ENCODE measurements at places on chromosomes 1 and 21.

DNA sequence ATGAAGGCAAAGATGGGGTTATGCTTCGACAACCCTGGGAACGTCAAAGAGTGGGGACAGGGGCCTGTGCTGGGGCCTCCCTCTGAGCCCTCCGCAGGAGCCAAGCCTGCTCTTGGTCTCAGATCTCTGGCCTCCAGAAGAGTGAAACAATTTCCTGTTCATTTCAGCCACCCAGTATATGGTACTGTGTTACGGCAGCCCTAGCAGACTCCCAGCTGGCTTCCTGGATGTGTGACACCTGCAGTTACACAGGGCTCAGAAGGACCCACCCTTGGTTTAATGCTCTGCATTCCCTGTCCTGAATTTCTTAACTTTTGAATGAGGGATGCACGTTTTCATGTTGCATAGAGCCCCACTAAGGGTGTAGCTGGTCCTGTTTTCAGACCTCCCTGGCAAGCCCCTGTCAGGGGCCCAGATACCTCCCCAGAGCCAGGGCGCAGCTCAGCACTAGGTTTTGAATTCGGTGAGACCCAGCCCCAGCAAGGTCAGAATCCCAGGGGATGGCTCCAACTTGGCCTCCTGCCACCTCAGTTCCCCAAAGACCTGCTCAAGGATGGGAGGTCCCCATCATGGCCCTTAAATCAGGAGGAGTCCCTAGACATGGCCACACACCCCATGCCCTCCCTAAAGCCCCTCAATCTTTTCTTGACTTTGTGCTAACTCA is 79.0 kb upstream of the IFFO2 start:
- DNase-seq: no peak

DNA sequence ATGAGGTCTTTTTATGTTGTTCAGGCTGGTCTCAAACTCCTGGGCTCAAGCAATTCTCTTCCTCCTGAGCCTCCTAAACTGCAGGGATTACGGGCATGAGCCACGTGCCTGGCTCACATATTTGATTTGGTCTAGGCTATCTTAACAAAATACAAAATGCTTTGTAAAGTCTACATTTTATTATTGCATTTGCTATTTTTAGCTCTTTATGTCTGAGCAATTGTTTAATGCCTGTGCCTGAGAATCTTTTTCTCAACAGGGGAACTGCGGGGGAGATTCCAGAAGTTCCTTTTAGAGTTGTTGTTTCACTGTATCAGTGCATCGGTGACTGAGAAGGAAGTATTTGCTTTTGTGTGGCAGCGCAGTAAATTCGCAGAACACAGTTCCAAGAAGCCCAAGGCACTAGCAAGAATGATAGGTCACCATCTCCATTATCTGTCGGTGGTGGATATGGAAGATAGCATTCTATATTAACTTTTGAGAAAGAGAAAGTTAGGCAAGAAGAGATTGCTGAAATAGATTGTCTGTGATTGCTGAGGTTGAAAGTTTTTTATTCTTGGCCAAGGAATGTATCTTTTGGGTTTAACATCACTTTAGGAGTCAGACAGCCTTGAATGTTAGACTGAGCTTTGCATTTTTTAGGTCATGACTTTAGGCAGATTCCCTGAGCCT is 167.3 kb downstream of the PDE4B start:
- no peak for DNase-seq

DNA sequence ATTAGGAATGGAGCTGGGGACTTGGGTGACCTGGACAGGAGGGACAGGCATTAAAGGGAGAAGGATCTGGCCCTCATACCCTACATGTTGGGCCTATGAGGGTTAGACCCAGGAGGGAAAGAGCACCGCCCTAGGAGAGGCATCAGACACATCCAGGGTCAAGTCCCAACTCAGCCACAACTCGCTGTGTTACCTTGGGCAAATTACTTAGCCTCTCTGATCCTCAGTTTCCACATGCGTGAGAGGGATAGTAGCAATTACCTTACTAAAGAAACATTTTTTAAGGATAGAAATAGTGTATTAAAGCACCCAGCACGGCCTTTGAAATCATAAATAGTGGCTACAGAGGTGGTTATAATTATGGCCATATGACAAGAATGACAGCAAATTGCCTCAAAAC is 20.1 kb upstream of the SELENON start:
- DNase-seq: no peak

GRCh38 chr1:162299018-162299417 is 77.6 kb downstream of the SPATA46 start:
- DNase-seq: no peak
